Panc1 (cell line): ENCODE measurements at places on chromosomes 11 and 22. TPM values are rescaled to one million over a fixed set of nuclear protein-coding genes. Genes with fewer than 3 reads are reported as not detected.

Gene KRTAP5-10
- total RNA-seq: not detected

Gene HBG2
- total RNA-seq: 6.5 TPM

DNA sequence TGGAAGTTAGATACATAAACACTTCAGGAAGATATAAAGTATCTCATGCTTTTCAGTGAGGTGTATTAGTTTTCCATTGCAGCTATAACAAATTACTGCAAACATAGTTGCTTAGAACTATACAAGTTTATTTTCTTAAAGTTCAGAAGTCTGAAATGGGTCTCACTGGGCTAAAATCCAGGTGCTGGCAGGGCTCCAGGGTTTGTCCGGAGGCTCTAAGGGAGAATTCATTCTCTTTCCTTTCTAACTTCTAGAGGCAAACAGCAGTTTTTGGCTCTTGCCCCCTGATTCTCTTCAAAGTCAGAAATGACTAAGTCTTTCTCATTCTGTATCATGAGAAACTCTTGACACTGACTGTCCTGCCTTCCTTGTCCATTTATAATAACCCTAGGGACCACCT lies 138.8 kb downstream of the AASDHPPT start:
- DNase-seq: no peak

- no peak for DNase-seq
Measured at GRCh38 chr22:29450222-29450621, 11.8 kb downstream of the RFPL1 start.
